CD4-positive, alpha-beta memory T cell (primary cell): ENCODE measurements at places on chromosomes 11 and 22. TPM values are rescaled to one million over a fixed set of nuclear protein-coding genes. Genes with fewer than 3 reads are reported as not detected.
A peak's percentile ranks its signal among the peaks of the same experiment; 100 is the strongest.

DNA sequence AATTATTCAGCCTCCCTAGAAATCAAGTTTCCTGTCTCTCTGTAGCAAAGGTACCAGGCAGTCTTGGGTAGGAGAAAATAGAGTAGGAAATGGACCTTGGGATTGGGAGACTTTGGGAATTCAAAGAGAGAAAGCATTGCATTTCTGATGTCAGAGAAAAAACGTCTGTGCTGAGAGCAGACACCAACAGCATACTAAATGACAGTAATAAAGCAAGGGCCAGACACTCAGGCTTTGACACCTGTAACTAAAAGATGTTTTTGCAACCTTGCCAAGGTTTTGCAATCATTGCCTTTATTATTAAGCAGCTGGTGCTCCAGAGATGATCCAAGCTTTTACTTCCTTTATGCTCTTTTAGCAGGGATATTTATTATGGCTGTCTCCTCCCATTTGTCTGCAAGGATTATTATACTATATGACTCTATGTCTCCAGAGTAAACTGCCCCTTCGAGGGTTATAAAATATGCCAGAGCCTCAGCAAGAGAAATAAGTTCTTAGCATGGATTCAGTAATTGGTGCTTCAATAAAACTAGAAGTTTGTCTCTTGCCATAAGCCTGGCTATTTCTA lies 85.2 kb upstream of the GRAMD1B start:
- no peak for DNase-seq
- H3K27ac ChIP-seq: no peak overlapping the region
- no peak overlapping the region for H3K4me3 ChIP-seq
- H3K27me3 ChIP-seq: no peaks in the 10 kb centered on the region
- H3K36me3 ChIP-seq: no peaks in the 10 kb centered on the region
- no peaks in the 10 kb centered on the region for H3K4me1 ChIP-seq

DNA sequence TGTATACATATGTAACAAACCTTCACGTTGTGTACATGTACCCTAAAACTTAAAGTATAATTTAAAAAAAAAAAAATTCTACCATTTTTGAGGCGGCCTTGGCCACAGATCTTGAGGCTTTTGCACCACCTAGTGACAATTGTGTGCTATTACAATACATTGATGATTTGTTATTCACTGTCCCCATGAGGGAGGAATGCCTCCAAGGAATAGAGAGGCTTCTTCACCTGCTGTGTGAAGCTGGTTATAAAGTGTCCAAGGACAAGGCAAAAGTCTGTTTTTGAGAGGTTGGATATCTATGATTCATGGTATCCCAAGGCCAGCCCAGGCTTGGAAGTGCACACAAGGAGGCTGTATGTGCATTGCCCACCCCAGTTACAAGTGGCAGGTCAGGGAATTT lies 30.7 kb downstream of the SLC22A25 start:
- H3K36me3 ChIP-seq: no peaks in the 10 kb centered on the region
- no peak overlapping the region for H3K4me3 ChIP-seq
- no peaks in the 10 kb centered on the region for H3K27me3 ChIP-seq
- H3K27ac ChIP-seq: no peak overlapping the region
- H3K4me1 ChIP-seq: no peaks in the 10 kb centered on the region

GRCh38 chr11:19951558-19952115 lies 208.6 kb downstream of the DBX1 start:
- no peak overlapping the region for H3K27ac ChIP-seq
- no peak overlapping the region for H3K4me3 ChIP-seq
- no peaks in the 10 kb centered on the region for H3K36me3 ChIP-seq
- no peaks in the 10 kb centered on the region for H3K27me3 ChIP-seq
- peak; percentile 25 for DNase-seq

DNA sequence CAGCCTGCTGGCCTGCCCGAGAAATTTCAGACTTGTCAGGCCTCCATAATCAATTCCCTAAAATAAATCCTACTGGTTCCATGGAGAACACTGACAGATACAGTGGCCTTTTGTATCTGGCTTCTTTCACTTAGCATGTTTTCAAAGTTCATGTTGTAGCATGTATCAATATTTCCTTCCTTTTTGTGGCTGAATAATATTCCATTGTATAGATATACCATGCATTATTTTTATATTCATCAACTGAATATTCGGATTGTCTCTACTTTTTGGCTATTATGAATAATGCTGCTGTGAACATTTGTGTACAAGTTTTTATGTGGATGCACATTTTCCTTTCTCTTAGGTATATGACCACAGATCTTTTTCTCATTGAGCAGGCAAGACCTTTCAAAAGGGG lies 10.4 kb downstream of the SPTY2D1 start:
- peaks cover 44% of the 10 kb centered on the region for H3K4me1 ChIP-seq
- H3K27ac ChIP-seq: no peak overlapping the region
- no peak overlapping the region for H3K4me3 ChIP-seq
- H3K36me3 ChIP-seq: no peaks in the 10 kb centered on the region

DNA sequence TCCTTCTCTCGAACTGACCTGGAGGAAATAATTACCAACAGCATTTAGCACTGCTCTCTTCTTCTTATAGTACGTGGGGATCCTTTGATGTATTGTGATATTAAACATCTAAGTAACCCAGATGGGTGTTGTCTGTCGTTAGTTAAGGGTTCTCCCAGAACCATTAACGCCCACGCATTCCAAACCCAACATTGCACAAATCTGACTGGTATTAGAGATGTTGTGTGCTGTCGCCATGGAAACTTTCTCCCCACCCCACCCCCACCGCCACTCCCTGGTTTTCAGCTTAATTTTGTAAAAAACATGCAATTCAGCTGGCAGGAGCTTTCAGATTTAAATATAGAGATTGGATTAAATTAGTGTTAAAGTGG lies 1495.2 kb downstream of the TBC1D22A start:
- DNase-seq: no peak
- H3K27me3 ChIP-seq: no peaks in the 10 kb centered on the region
- H3K27ac ChIP-seq: no peak overlapping the region
- no peak overlapping the region for H3K4me3 ChIP-seq
- no peaks in the 10 kb centered on the region for H3K4me1 ChIP-seq

GRCh38 chr11:20089796-20090653 lies 70.2 kb downstream of the DBX1 start:
- DNase-seq: no peak
- no peaks in the 10 kb centered on the region for H3K27me3 ChIP-seq
- no peak overlapping the region for H3K4me3 ChIP-seq

Gene MRGPRX3
- polyA plus RNA-seq: not detected

Gene C22orf42
- not detected for polyA plus RNA-seq

Gene UPK3A
- not detected for polyA plus RNA-seq

Gene PGGHG
- polyA plus RNA-seq: 3.0 TPM

Gene MRPL23
- 45.8 TPM for polyA plus RNA-seq

Gene FGF4
- polyA plus RNA-seq: not detected

Gene PC
- 2.9 TPM for polyA plus RNA-seq

Gene CECR2
- polyA plus RNA-seq: not detected
